ENCODE measurements at places on chromosomes 5 and 9.

DNA sequence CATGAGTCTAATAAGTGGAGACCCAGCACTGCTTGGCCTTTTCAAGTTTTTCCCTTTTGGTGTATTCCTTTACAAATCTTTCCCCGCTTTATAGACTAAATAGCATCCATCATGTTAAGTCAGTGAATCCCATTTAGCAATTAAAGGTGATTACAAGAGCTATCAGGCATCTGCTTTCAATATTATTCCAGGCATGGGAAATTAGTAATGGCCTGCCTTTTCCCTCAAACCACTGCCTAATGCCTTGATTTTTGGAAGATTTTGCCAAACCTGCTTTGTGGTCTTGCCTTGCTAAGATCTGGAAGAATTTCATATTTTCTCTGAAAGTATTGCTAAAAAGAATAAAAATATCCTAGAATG is 102.8 kb upstream of the GNA14 start:
- no peak for DNase-seq

DNA sequence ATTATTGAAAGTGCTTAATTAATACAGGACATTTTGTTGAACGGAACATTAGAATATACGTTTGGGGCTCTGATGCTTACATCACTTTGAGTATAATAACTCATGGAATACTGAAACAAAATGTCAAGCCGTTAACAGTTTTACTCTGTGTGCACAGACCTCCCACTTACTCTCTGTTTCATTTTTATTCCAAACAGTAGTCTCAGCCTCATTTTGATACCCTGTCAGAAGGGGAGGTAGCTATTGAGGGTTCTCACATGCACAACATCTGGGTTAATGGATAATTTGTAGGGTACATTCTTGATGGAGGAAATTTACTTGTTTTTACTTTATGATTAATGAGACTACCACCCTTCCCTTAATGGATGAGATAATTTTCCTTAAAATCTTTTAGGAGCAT is 59.0 kb downstream of the SCAMP1 start:
- DNase-seq: no peak

- DNase-seq: no peak
Measured at GRCh38 chr5:116374434-116374852, 200.2 kb downstream of the SEMA6A start.

GRCh38 chr9:88746743-88747398 is 211.9 kb downstream of the NXNL2 start:
- no peak for DNase-seq

- no peak for DNase-seq
Measured at GRCh38 chr9:125690679-125691078, 16.3 kb downstream of the MAPKAP1 start.

GRCh38 chr9:70534061-70534460 is 119.6 kb upstream of the KLF9 start:
- DNase-seq: no peak

DNA sequence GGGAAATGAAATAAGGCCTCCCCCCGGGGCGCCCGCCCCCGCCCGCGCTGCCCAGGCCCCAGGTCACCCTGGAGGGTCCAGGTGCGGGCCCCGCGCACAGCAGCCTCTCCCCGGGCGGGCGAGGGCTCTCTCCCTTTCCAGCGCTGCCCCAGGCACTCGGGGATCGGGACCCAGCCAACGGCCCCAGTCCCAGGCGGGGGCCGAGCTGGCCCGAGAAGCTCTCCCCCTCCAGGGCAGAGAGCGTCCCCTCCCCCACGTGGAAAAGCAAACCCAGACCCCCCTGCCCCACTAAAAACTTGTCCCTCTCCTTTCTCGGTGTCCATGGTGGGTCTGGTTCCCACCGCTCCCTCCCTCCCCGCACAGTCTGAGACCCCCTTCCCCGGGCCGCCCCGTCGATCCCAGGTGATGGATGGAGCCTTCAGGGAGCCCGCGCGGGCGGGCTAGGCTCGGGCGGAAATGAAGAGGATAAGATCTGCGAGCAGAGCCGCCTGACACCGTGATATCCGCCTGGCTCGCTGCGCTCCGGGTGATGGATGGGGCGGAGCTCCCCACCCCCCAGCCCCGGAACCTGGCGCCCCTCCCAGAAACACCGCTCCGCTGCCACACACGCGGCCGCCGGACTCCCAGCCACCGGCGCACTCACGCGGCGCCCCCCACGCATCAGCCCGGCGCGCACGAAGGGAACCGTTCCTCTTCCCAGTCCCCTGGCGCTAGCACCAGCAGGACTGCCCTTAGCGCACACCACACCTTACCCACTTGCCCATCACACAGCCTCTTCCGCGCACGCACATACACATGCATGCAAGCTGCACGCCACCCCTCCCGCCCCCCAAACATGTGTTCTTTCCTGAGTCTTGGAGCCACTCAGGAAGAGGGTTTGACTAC is 81.7 kb upstream of the ZBTB43 start:
- no peak for DNase-seq

- no peak for DNase-seq
Measured at GRCh38 chr9:18492612-18493011, 18.7 kb downstream of the ADAMTSL1 start.

GRCh38 chr9:98778711-98779530 is 17.4 kb downstream of the ANKS6 start:
- DNase-seq: no peak

GRCh38 chr5:119746984-119747383 is 117.6 kb downstream of the FAM170A start:
- no peak for DNase-seq

GRCh38 chr5:757931-758697 is 26.4 kb downstream of the ZDHHC11B start:
- DNase-seq: no peak

GRCh38 chr5:80623999-80624398 is 30.5 kb upstream of the MSH3 start:
- DNase-seq: no peak

DNA sequence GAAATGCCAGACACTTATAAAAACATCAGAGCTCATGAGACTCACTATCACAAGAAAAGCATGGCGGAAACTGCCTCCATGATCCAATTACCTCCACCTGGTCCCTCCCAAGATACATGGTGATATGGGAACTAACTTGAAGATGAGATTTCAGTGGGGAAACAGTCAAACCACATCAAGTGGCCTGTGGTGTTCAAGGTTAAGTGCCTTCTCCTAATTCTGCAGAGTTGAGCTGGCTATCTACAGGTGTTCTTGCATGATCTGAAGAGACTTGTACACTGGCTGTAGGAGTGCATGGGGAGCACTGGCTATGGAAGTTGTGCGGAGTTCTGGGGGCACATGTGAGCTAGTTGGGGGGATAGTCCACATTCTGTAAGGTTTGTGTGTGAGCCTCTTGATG is 34.0 kb upstream of the CKS2 start:
- DNase-seq: no peak

GRCh38 chr9:70607926-70608325 is 193.5 kb upstream of the KLF9 start:
- no peak for DNase-seq

DNA sequence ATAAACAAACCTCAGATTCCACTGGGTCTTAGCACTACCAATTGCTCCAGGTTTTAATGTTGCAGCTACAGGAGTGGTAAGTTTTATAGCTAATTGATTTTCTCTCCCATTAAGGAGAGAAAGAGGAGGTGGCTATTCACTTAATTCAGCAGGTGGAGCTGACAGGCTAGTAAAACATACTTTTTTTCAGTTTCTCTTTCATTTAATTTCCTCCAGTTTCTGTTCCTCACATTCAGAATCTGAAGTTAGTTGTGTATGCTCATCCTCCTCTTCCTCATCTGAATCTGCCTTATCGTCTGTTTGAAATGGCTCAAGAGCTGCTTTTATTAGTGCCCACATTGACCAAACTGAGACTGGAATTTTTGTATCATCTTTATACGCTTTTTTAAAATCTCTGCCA is 98.0 kb downstream of the PLPPR1 start:
- DNase-seq: no peak

DNA sequence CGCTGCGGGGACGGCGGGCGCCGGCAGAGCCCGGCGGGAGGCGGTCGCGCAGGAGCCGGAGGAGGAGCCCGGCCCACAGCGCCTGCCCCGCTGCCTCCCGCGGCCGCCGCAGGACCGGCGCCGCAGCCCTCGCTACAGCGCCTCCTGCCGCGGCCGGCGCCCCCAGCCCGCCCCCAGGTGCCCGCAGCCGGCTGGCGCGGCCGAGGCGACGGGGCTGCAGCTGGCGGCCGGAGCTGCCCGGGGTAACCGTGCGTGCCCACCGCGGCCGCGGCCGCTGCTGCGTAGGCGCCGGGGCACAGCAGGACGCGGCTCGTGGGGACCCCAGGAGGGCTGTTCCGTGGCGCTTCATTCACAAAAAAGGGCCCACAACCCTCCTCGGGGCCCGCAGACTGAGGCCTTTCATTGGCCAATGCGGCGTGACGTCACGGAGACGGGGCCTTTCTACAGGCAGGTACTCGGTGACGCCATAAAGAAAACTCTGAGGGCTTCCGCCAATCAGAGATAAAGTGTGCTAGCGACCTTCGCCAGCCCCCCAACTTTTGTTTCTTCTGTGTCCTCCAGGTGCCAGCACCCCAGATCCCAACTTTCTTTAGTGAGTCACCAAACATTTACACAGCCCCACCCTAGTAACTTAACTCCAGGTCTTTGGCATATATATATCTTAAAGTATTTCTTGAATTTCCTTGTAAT is at the start of gene CDC14B:
TSS of gene CDC14B (minus strand) at position 353 of the 690 bp plus-strand sequence. CDS start 465 bp downstream, outside the sequence.
- DNase-seq: peak; percentile 30

- DNase-seq: no peak
Measured at GRCh38 chr5:40962207-40962955, 53.1 kb downstream of the C7 start.

- no peak for DNase-seq
Measured at GRCh38 chr9:24614070-24614469, 68.4 kb upstream of the IZUMO3 start.

DNA sequence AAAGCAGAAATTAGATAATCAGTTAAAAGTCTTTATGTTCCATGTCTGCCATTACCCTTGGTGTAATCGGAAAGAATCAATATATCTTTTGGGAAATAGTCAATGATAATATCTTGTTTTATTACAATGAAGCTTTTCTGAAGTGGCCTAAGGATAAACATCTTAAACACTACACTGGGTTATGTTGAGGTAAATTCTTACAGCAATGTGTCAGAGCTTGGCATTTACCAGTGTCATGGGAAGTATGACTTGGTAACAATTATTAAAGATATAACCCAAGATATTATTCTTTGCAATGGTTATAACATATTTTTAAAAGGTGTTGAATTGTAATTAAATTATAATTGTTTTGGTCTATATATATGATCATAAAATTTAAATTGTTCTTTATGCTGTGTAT is 84.7 kb downstream of the CFAP95 start:
- no peak for DNase-seq

DNA sequence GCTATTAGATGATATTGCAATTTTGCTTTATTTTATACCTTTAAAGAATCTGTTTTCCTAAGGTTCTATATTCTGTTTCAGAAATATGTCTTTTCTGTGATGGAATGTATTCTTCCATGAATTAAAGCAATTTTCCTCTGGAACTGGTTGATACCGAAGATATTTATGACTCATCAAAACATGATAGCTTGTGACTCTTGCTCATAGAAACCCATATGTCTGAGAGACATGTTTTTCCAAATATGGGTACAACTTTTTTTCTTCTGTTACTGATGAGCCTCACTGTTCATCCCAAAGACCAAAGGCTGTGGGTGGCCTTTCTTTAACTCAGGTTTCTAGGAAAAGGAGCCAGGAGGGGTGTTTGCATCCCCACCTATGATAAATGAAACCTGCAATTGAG is 126.1 kb upstream of the PAPPA start:
- no peak for DNase-seq

DNA sequence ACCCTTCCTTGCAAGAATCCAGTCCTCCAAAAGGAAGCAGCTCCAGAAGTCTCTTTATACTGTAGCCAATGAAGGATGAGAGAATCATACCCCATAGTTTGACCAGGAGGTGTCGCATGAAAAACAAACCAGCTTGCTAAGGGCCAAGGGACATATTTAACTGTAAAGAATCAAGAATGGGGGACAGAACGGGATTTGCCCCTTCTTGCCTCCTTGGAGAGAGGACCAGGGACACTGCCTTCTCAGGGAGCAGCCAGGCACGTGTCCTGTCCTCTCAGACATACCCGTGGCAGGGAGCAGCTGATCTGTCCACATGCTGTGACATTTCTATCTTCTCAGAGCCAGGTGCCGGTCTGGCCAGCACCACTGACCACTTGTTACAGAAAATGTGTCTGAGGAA is 11.7 kb downstream of the PRUNE2 start:
- no peak for DNase-seq

- DNase-seq: no peak
Measured at GRCh38 chr5:79399046-79399445, 114.9 kb downstream of the HOMER1 start.

GRCh38 chr9:35905912-35906679 is at the start of gene HRCT1:
Gene HRCT1, plus strand, starts transcription at chr9:35906202. Its CDS starts 86 bp downstream, at chr9:35906288.
- no peak for DNase-seq

DNA sequence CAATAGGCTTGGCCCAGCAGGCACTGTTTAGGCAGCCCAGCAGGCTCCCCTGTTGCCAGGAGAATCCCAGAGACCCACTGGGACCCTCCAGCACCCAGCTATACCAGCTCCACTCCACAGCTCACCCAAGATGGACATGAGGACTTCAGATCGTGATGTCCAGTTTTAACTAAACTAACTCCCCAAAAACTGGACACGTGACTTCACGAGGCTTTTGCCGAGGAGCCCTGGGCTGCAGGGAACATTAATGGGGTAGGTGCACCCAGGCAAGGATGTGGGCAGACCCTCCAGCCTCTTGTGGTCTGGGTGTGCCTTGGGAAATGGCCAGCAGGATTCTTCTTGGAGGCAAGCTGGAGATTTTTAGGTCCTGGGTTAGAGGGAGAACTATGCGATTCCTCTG is 8.9 kb upstream of the NKD2 start:
- DNase-seq: no peak

DNA sequence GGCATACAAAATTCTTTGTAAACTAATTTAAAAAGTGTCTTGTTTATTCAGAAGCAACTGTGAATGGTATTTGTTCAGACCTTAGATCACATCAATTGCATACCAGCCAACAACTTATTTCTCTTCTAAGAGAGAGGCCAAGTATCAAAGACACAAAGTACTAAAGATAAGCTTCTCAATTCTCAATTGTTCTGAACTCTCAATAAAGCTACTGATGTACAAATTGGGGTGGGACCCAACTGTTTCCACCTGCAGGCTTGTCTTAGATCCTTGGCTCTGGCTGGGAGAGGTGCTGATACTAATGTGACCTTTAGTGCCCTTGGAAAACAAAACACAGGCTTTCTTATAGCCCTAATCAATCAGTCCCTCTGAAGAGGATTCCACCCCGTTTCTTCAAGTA is 22.1 kb downstream of the XRCC4 start:
- DNase-seq: no peak

GRCh38 chr5:79687889-79688288 is 1.7 kb upstream of the CMYA5 start:
- DNase-seq: no peak

GRCh38 chr9:21856301-21857094 is 54.1 kb downstream of the MTAP start:
- no peak for DNase-seq

DNA sequence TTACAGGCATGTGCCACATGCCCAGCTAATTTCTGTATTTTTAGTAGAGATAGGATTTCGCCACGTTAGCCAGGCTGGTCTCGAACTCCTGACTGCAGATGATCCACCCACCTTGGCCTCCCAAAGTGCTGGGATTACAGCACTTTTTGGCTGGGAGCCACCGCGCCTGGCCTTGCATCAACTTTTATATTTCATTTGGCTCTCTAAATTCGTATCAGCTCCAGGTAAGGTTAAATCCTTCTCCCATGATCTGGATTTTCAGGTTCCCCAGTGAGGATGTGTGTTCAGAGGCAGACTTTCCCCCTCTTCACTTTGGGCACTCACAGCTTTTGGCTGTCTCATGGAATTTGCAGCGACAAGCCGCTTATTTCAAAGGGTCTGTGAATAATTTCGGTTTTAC is 16.8 kb upstream of the RNF38 start:
- DNase-seq: no peak
